ENCODE measurements at places on chromosomes 7 and 10.

- no peak for DNase-seq
Observed at GRCh38 chr7:142997456-142997989, 29.4 kb downstream of the OR9A2 start.

DNA sequence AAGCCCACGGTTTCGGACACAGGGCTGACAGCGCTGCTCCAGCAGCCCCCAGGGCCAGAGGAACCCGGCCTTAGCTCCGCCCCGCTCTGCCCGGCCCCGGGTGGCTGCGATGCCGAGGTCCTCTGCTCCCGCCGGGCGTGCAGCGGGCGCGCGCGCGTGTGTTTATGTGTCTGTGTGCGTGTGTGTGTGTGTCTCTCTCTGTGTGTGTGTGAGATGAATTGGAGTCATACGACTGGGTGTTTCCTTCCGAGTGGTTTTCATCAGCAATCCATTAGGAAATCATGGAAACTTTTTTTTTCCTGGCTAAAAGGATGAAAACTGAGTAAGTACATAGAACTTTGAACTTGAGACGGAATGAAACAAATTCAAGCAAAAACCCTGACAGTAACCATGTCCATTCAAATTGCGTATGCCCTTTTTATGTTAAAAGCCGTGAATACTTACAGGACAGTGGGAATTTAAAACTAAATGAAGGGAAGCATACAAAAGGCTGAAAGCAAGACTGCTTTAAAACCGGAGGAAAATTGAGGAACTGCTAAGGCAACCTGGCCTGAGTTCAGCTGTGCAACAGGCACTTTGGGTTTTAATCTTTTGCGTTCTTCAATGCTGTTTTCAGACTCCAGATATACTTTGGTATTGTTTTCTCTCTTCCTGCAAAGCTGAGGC is at the start of gene CPED1:
Gene CPED1, plus strand, starts transcription at position 121 of the 666 bp plus-strand sequence. CDS start 911 bp downstream, outside the sequence.
- peak; percentile 49 for DNase-seq

- DNase-seq = no peak
Observed at GRCh38 chr10:53005612-53006345, 233.2 kb upstream of the MBL2 start.

DNA sequence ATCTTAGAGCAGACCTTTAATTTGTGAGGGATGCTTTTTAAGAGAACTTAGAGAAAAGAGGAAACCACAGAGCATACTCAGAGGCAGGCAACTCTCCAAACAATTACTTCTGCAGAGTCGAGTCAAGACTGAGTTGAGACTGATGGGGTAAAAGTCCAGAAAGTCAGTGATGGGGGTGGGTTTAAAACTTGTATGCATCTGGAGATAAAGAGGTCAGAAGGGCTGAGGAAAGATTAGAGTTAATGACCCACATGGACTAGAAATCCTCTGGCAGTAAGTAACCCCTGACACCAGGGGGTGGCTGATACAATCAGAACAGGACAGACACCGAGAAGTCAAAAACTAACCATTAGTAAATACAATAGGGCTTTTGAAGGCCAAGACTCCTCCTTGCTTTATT is 42.4 kb upstream of the SEPTIN7 start:
- peak; percentile 38 for DNase-seq

DNA sequence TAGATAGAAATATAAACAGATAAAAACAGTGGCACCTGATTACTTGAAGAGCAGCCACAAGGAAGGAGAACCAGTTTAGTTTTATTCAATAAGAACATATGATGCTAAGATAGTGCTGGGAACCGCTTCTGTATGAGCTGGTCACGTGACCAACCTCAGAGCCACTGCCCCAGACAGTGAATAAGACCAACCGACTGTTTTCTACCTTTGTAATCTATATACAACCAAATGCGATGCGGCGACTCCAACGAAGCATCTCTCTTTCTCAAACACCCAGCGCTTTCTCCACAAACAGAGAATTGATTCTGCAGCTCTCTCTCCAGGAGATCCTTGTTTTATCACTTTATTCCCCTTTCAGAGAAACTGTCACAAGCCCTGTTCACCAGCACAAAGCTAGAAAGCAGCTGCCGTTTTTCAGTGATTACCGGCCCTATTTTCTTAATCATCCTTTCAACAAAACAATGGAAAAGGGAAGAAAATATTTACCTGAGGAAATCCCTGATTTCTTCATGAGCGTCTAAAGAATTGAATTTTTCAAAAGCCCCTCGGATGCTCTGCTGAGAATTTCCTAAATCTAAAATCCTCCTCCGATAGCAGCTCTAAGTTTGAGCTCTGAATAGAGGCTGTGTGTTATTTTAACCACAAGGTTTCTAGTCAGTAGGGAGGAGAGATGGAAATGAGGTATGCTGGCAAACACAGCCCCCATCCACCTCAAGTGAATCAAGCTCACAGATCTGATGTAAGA is 55.7 kb upstream of the JCAD start:
- no peak for DNase-seq

- DNase-seq = peak; percentile 76
Observed at GRCh38 chr7:90955641-90956207, 308.5 kb upstream of the FZD1 start.

- DNase-seq = no peak
Observed at GRCh38 chr10:22372917-22373316, 27.6 kb downstream of the SPAG6 start.

DNA sequence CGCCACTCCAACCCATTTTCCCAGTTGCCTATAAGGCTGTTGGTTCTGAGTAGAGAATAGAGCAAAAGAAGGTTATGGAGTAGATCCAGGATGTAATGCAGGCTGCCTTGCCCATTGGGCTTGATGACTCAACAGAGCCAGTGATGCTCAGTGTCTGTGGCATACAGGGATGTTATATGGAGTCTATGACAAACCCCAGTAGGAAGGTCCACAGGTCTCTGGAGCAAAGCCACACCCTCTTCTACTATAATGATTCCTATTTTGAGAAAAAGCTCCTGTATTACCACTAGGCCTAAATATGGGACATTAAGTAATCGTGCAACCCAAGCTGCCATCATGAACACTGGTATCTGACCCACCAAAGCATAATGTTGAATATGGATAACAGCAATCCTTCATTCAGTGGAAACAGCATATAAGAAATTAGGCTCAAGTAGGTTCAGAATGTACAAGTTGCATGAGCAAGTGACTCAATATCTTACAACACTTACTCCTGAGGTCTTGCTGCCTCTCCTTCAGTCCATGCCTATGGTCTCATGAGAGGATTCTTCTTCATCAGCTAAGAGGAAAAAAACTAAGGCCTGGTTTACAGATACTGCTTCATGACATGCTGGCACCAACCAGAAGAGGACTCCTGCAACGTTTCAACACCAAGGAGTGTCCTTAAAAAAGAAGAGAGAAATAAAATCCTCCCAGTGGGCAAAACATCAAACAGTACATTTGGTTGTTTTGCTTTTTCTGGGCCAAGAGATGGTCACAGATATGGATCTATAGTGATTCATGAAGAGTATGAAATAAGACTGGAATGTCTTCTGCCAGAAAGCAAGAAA is 14.8 kb upstream of the FHIP2A start:
- DNase-seq = no peak

DNA sequence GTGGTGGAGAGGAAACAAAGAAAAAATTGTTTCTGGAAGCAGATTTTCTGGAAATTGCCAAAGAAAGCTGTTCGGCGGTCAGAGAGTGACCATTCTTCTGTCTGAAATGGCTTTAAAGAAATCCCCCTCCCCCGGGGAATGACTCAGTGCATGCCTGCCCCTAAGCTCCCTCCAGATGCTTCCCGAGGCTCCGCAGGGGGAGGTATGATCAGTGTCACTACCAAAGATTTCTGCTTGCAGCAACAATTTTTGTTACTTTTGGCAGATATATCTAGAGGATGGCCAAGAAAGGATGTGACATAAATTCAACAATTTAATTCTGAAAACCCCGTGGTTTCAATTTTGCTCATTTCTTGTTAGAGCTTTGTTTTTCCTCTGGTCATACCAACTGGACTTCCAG is 163.9 kb downstream of the JCAD start:
- peak; percentile 17 for DNase-seq

DNA sequence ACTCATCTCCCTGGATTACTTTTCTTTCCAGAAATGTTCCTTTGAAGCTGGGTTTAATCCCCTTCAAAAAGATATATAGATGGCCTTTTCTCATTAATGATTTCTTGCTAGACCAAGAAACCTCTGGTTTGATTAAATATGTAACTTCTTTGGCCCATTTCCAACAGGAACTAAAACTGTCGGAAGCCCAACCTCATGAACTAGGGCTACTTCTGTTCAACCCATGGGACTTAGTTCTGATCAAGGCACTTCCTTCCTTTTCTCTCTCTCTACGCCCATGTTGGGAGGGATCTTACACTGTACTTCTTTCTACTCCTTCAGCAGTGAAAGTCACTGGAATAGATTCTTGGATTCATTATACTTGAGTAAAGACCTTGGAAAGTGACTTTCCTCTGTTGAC is 83.6 kb downstream of the TMEM106B start:
- no peak for DNase-seq

DNA sequence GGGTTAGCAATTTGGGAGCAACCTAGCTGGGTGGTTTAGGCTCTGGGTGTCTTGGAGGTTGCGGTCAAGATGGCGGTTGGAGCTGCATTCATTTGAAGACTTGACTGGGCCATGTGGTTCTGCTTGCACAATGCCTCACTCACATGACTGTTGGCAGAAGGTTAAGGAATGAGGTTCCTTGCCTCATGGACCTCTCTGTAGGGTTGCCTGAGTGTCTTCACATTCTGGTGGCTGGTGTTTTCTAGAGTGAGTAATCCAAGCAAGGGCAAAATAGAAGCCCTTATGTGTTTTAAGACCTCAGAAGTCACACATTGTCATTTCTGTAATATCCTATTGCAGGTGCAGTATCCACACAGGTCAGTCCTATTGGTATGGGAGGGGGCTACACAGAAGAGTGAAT is 52.0 kb downstream of the CDK14 start:
- DNase-seq = no peak

DNA sequence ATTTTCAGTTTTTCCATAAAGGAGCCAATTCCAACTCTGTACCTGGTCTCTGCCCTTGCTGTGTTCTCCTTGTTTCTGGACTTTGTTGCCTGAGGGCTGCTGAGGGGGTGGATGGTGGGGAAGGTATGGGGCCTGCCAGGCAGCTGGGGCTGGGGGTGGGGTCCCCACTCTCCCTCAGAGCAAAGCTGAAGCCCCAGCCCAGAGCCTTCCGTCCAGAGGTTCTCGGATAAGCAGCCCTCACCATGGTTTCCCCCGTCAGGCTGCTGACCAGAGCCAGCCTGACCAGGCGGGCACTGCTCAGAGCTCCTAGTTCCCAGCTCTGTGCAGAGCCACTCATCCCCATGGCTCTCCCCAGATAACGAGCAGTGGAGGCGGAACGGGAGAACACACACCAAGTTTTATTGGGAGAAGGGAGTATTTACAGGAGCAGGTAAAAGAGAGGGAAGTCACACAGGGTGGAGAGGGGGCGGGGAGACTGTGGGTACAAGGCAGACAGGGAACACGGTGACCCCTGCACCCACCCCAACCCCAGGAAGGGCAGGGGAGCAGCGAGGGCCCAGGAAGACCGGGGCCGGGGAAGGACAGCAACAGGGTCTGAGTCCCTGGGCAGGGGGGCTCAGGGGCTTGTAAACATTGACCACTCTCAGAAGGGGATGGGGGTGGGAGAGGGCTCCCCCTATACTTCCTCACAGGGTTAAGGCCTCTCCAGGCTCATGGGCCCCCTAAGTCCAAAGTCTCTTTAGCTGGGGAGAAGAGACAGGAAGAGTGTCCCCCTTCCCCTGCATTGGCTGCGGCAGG is 5.8 kb downstream of the GNB2 start:
- no peak for DNase-seq

GRCh38 chr10:112236486-112236885 is 46.7 kb upstream of the TECTB start:
- no peak for DNase-seq

GRCh38 chr7:155810770-155811559 is 1.3 kb downstream of the SHH start:
- DNase-seq = no peak

DNA sequence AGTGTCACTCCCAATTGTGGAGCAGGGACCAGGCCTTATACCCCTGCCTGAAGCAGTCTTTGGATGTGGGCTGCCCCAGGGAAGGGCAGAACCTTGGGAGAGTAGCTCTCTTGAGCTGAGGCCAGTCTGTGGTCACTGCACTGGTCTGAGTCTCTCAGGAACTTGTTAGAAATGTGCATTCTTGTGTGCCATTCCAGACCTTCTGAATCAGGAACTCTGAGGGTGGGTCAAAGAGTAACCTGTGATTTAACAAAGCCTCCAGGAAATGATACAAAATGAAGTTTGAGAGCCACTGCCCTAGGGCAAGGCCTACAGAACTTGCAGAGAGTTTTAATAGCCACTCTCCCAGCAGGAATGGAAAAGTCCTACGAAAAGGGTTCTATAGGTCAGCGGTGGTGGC is 68.1 kb downstream of the LYZL1 start:
- DNase-seq = no peak

DNA sequence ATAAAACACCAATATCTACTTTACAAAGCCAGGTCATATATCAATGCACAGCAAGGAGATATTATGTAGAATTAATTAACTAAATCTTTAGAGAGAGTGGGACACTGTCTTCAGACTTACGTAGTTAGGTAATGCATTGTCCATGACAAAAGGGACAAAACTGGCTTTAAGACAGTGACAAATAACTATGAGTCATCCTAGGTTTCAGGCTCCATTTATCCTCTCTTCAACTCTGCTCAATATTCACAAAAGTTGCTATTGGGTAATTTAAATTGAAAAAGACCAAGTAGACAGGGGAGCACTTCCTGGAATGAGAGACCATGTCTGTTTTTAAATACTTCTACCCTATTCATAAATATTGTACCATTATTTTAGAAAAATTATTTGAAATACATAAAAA is 464.5 kb downstream of the ARL4A start:
- no peak for DNase-seq

- no peak for DNase-seq
Observed at GRCh38 chr7:139683137-139683921, 94.5 kb downstream of the HIPK2 start.

- DNase-seq = no peak
Observed at GRCh38 chr10:98258683-98259454, 9.1 kb downstream of the LOXL4 start.

- DNase-seq = no peak
Observed at GRCh38 chr7:27351786-27352185, 109.2 kb downstream of the EVX1 start.

GRCh38 chr10:29642990-29643389 is 8.2 kb upstream of the SVIL start:
- DNase-seq = no peak

- DNase-seq = peak; percentile 84
Observed at GRCh38 chr10:79066411-79067240, 2.1 kb upstream of the ZMIZ1 start.

GRCh38 chr10:30806850-30807249 is 177.3 kb upstream of the LYZL2 start:
- DNase-seq = no peak

DNA sequence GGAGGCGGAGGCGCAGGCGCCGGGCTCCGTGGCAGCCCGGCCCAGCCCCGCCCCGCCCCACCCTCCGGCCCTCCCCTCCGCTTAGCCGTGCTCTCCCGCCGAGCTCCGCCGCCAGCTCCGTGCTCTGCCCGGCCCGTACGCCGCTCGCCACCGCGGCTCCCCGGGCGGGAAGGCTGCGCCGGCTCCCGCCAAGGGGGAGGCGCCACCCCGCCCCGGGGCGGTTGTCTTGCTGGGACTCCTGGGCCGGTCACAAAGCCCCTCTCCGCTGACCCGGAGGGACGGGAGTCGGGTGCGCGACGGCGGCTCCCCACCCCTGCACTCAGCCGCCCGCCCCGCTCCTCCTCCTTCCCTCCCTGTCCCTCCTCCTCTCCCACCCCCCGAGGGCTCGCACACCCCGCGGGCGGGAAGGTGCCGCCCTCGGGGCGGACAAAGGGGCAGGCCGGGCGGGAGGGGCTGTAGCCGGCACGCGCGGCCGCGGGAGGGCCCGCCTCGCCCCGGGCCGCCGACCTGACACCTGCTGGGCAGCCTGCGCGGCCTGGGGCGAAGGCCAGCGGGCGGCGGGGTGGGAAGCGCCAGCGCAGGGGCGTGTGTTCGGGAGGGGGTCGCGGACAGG is 11.5 kb upstream of the SP8 start:
- peak; percentile 80 for DNase-seq

Data from WERI-Rb-1 (cell line).